ENCODE measurements at places on chromosomes 11 and 22. TPM values are rescaled to one million over a fixed set of nuclear protein-coding genes. Genes with fewer than 3 reads are reported as not detected.
A peak's percentile ranks its signal among the peaks of the same experiment; 100 is the strongest.

GRCh38 chr22:48975316-48975741, 852.3 kb downstream of the BRD1 start:
- no peaks in the 10 kb centered on the region for H3K4me1 ChIP-seq
- no peak for DNase-seq
- H3K27ac ChIP-seq: no peak overlapping the region
- H3K36me3 ChIP-seq: no peaks in the 10 kb centered on the region

The MRE11 gene
- 19.5 TPM for polyA plus RNA-seq

- H3K27ac ChIP-seq: no peak overlapping the region
- H3K4me3 ChIP-seq: no peak overlapping the region
- H3K27me3 ChIP-seq: peaks cover 8% of the 10 kb centered on the region
- peaks cover 6% of the 10 kb centered on the region for H3K4me1 ChIP-seq
- DNase-seq: no peak
These were observed 936.5 kb downstream of the TBC1D22A start for GRCh38 chr22:47698906-47699305.

- H3K36me3 ChIP-seq: no peaks in the 10 kb centered on the region
- H3K27me3 ChIP-seq: no peaks in the 10 kb centered on the region
These were observed 101.0 kb downstream of the ME3 start for GRCh38 chr11:86571273-86571948.

DNA sequence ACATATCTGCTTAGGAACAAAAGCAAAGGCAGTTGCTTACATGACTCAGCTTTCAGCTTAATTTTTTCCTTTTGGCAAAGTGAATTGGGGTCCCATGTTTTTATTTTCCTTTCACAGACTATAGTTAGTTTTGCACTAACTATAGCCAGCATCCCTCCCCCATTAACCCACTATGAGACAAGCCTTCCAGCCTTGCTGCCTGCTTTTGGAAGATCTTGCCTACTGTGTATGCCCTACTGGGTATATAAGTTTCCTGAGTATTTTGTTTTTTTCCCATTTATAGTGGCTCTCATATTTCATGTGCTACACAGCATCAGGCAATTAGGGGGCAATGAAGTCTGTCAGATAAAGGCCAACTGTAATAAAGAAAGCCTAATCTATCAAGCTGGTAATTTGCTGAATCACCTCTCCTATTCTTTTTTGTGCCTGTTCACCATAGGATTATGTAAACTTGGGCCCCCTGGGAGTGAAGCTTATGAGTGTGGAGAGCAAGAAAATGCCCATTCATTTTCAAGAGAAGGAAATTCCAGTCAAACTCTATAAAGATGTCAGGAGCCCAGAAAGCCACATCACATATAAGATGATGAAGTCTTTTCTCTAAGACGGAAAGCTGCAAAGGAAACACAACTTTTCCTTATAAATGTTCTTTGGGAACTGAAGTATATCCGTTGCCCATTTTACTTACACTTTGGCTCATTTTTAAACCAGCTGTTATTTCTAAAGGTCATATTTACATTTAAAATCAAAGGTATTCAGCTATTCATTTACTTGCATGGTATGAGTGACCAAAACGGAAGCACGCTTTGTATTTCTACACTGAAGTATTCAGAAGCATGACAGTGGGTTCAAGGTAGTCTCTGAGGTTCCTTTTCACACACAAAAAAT, 64.0 kb downstream of the CCDC83 start:
- H3K4me1 ChIP-seq: no peaks in the 10 kb centered on the region
- no peak for DNase-seq
- H3K27me3 ChIP-seq: peaks cover 24% of the 10 kb centered on the region
- no peaks in the 10 kb centered on the region for H3K36me3 ChIP-seq

DNA sequence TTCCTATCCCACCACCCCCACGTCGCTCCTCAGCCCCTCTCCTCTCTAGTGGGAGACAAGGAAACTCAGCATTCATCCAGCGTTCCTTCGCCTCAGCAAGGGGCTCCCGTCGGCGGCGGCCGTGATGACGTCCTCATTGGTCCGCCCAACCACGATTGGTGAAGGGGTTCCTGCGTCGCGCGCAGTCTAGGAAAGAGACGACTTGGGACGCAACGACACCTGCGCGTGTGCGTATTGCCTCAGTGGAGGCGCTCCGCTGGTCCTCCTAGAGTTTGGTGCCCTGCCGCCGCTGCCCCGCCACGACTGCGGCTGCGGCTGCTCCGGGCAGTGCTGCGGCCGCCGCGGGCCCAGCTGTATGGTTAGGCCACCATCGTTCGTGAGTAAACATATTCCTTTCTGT, 56.6 kb downstream of the CCDC81 start:
- no peak for DNase-seq
- H3K4me1 ChIP-seq: no peaks in the 10 kb centered on the region
- H3K4me3 ChIP-seq: no peak overlapping the region
- no peak overlapping the region for H3K27ac ChIP-seq
- H3K36me3 ChIP-seq: no peaks in the 10 kb centered on the region

GRCh38 chr22:22884010-22884887, 3.4 kb upstream of the IGLL5 start:
- peak overlapping the region; percentile 87 for H3K27ac ChIP-seq
- H3K36me3 ChIP-seq: peaks cover 5% of the 10 kb centered on the region
- peaks cover 79% of the 10 kb centered on the region for H3K4me1 ChIP-seq
- no peaks in the 10 kb centered on the region for H3K27me3 ChIP-seq

The LIF gene
- not detected for polyA plus RNA-seq

The TREH gene
- polyA plus RNA-seq: not detected

The FAM180B gene
- polyA plus RNA-seq: not detected

DNA sequence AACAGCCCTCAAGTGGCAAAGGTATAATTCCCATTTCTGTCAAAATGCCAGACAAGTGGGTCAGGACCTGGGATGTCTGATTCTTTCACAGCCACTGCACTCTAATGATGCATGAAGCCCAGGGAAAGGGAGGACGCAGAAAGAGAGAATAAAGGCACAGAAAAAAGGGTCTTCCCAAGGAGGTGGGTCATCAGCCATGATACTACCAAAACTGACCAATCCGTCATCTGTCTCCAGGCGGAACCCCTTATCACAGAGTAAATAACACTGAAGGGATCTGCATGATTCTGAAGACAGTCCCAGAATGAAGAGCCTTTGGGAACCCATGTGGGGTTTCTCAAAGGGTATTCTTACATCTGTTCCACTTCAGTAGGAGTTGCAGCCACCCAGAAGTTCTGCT, 73.8 kb upstream of the OPCML start:
- no peak for DNase-seq
- H3K4me3 ChIP-seq: no peak overlapping the region
- H3K27me3 ChIP-seq: peaks cover 4% of the 10 kb centered on the region
- H3K4me1 ChIP-seq: no peaks in the 10 kb centered on the region
- H3K36me3 ChIP-seq: no peaks in the 10 kb centered on the region

All from naive B cell (primary cell).